ENCODE measurements at places on chromosomes 2 and 18.

- no peak for DNase-seq
Measured at GRCh38 chr2:106892048-106892447, 6.1 kb upstream of the ST6GAL2 start.

DNA sequence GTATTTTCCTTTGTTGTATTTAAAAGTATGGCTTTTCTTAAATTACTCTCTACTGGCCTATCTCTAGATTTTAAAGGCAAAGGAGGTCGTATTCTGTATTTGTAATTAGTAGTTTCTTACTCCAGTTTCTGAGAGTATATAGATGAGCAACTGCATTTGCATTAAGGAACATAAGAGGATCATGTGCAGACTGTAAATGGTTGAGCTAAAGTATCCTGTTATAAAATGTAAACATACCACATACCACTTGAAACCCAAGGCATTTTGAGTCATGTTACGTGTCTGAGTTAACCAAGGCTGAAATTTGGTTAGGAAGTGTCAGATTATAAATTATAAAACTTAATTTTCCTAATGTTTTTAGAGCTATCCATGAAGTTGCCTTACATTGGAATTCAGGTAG lies 76.3 kb downstream of the GPD2 start:
- no peak for DNase-seq

DNA sequence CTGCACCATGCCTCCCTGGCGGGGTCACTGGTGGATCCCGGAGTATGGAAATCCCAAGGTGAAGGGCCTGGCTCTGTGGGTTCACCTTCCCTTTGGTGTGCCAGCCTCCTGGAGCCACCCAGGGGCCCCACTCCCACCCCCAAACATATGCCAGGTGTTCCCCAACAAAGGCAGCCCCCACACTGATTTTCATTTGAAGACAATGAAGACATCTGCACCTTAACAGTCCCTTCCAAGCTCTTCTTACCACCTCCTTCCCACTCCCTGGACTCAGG lies 11.7 kb downstream of the BIN1 start:
- DNase-seq: no peak

DNA sequence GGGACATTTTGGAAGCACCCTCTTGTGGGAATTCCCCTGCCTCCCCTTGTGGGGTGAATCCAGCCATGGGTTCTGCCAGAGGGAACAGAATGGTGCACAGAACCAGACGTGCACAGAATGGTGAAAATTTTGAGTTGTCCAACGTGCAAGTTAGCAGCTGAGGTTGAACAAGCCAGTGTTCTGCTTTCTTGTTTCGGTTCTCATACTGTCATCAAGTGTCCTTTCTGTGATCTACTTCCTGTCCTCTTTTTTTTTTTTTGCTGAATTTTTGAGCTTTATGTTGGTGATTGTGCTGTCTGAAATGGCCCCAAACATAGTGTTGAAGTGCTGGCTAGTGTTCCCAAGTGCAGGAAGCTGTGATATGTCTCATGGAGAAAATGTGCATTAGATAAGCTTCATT lies 21.5 kb upstream of the REEP1 start:
- no peak for DNase-seq

GRCh38 chr18:54433857-54434256 lies 76.2 kb downstream of the C18orf54 start:
- no peak for DNase-seq

GRCh38 chr2:48397281-48397680 lies 132.7 kb upstream of the STON1 start:
- no peak for DNase-seq

GRCh38 chr2:205411558-205411957 lies 270.7 kb upstream of the NRP2 start:
- no peak for DNase-seq

GRCh38 chr2:158815166-158815565 lies 20.0 kb downstream of the DAPL1 start:
- DNase-seq: no peak

All from omental fat pad (tissue), 4 donors.